ENCODE measurements at places on chromosomes 5 and 9.

DNA sequence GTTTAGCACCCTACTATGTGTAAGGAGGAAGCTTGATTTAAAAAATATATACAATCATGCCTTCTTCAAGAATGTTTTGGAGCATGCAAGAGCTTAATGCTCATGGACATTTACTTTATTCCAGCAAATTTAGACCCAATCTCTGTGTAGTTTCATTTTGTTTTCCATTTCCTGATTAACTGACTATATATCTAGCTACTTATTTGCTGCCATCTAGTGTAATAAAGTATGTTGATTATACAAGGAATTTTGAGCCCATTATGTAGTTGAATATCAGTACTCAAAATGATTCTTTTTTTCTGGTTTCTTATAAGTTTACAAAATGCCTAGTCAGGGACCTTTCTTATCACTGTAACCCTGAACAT lies 100.0 kb upstream of the CCDC152 start:
- DNase-seq: peak; percentile 2

- no peak for DNase-seq
Measured at GRCh38 chr9:14071484-14071883, 242.5 kb downstream of the NFIB start.

DNA sequence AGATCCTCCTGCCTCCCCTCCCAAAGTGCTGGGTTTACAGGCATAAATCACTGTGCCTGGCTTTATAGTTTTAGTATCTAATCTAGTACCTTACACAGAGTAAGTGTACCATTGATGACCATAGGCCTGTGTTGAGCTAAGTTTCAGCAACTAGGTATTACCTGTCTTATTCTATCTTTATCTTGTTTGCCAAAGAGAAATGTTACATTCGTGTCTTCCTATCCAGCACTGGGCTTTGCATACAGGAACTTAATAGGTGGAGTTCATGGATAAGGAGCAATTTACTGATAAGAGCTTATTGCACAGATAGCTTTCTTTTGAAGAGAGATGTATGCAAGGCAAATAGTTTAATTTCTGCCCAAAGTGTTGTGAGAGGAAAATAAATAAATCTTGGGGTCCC lies 30.5 kb downstream of the TXNDC8 start:
- DNase-seq: no peak

GRCh38 chr9:129493706-129494047 lies 127.2 kb downstream of the C9orf50 start:
- DNase-seq: no peak

DNA sequence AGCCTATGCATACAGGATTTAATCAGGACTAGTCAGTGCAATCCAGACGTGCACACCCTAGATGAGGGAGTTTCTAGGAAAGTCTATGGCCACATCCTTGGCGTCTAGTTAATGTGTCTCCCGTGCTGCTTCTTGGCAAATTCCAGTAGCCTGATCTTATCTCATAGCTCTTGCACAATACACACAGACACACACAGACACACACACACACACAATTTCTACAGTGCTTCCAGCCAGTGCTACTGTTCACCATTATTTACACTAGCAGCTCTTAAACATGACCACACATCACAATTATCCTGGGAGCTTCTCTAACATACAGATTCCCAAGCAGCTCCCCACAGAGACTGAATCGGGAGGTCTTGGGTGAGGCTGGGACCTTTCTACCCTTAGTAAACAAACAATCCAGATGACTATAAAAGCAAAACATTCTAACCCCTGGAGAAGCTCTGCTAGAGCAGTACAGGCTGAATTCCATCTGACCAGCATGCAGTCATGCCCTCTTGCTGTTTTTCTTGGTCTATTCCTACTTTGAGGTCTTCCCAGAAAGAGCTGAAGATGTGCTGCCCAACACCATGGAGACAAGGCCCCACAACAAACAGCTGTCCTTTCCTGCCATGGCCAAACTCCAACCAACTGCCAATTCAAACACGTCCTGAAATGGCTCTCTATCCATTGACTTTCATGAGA lies 236.6 kb downstream of the DEPDC1B start:
- no peak for DNase-seq

DNA sequence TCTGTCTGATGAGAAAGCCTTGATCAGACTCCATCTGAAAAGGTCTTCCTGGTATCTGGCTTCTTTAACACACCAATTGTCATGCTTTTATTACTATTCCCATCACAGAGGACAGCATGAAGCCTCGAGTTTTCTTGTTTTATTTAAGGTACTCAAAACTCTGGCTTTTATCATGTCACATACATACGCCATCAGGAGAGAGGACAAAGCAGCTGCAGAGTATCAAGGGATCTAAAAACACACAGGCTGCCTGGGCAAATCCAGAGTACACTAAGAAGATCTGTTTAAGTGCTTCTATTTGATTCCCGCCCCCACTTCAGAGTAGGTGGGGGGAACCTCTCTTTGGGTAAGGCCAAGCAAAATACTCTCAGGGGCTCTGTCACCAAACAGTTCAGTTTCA lies 277.2 kb downstream of the SPOCK1 start:
- DNase-seq: no peak

GRCh38 chr9:127273326-127273725 lies 8.8 kb downstream of the GARNL3 start:
- DNase-seq: no peak

- no peak for DNase-seq
Measured at GRCh38 chr5:163460562-163461171, at the start of gene HMMR. TSS of gene HMMR (plus strand) at chr5:163460632. CDS start at chr5:163460693, 61 bp downstream.

- DNase-seq: no peak
Measured at GRCh38 chr5:90484540-90484939, 9.9 kb downstream of the POLR3G start.

- DNase-seq: no peak
Measured at GRCh38 chr9:124468061-124468740, 17.9 kb downstream of the ADGRD2 start.

GRCh38 chr5:14428302-14429081 lies 153.1 kb upstream of the OTULINL start:
- DNase-seq: no peak
